ENCODE measurements at places on chromosomes 3 and 15.

- DNase-seq: no peak
Observed at GRCh38 chr3:133301731-133302130, 98.1 kb upstream of the BFSP2 start.

- no peak for DNase-seq
Observed at GRCh38 chr15:67030036-67030762, 35.2 kb upstream of the SMAD3 start.

GRCh38 chr3:188533172-188533571, 379.2 kb downstream of the LPP start:
- no peak for DNase-seq

DNA sequence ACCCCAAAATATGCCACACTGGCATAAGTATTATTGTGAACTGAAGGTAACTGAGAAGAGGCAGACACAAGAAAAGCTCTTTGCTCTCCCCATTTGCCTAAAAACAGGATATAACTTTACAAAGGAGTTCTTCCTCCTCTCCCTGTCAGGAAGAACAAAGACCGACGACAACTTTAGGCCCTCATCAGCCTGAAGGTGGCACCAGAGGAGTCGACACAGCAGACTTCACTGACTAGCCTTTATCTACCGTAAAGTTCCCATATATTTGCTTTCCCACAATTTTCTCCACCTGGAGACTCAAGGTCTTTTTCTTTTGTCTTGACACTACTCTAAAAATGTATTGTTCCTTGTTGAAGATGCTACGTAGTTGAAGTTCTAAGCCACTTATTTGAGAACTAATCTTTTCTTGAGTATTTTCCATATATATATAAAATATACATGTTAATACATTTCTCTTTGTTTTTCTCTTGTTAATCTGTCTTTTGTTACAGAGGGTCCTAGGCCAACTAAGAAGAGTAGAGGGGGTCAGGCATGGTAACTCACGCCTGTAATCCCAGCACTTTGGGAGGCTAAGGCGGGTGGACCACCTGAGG, 16.2 kb upstream of the XIRP1 start:
- peak; percentile 28 for DNase-seq

GRCh38 chr3:25483456-25483855, 55.4 kb downstream of the RARB start:
- DNase-seq: no peak

DNA sequence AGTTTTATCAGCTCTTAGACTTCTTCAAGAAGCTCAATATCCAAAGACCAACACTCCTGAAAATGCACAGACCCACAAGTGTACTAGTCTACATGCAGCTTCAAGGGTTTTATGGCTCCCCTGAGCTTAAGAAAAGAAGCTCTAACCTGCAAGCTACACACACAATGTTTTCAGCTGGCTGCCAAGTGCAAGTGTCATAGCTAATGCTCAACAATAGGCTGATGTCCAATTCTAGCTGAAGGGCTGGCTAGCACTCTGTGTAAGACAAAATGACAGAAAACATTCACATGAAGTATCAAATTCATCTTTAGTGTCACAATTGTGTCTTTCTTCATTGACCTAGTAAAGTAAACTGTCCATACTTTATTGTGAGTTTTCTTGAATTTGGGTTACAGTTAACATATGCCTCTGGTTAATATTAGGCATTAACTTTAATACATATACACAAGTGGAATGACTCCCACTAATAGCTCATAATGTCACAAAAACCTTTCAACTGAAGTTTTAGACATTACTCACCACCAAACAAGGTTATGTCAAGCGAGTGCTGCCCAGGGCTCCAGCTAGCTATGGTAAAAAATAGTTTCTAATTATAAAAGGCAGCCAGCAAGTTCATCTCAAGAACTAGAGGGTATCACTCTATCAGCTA, 15.1 kb downstream of the ABI3BP start:
- no peak for DNase-seq

DNA sequence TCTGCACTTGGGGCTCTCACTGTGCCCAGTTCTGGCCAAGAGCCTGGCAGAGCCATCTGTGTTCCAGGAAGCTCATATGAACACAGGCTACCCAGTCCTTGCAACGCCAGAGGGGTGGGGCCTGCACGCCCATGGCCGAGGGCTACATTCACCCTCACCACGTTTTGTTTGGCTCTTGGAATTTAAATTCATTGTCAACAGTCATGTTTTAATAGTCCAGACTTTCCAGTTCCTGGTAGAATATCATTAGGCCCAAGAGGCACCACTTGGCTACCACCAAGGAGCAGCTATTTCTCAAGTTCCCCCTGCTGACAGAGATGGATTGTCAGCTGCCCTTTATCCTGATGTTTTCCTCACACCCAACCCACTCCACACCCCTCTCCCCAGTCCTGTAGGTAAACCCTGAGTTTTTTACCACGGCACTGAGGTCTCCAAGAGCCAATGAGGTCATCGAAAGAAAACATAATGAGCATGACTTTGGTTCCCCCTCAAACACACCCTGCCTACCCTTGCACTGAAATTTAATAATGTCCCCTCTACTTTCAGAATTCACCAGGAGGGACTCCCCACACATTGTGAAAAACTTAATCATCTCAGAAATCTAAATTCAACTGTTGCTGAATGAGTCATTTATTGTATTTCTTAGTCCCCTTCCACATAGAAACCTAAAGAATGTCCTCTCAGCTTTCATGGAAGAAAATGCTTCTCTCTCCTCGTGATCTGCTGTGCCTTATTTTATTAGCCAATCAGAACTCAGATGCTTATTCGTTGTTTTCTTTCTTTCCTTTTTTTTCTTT, 125.1 kb downstream of the SHQ1 start:
- peak; percentile 38 for DNase-seq

GRCh38 chr3:140727886-140728285, 50.0 kb downstream of the TRIM42 start:
- DNase-seq: no peak

DNA sequence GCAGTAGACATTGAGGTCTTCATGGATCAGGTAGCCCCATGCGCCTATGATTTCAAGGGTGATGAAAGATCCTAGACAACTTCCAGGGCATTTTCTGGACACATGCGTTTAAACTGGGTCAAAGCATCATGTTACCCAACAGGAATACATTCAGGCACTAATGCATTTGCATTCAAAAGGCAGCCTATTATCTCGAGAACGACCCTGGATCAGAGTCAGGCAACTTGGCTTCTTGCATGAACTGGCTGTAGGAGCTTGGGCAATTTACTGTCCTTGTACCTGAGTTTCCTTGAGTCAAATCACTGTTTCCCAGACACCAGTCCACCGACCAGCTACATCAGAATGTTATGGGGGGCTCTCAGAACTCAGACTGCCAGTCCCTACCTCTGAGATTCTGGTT, 51.5 kb upstream of the CHST2 start:
- DNase-seq: no peak

- DNase-seq: no peak
Observed at GRCh38 chr3:71360764-71361163, 222.8 kb downstream of the FOXP1 start.

DNA sequence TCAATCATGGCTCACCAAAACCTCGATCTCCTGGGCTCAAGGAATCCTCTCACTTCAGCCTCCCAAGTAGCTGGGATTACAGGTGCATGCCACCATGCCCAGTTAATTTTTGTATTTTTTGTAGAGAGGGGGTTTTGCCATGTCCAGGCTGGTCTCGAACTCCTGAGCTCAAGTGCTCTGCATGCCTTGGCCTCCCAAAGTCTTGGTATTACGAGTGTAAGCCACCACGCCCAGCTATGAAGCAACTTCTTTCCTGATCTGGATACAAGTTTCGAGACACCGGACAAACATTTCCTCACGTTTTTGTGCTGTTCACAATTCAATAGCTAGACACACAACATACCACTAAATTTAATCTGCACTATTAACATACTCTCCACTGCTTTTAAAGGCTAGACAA, 3.4 kb upstream of the SYNM start:
- no peak for DNase-seq

- DNase-seq: no peak
Observed at GRCh38 chr3:78670746-78671145, 1097.1 kb downstream of the ROBO1 start.

GRCh38 chr15:88012233-88012632, 244.3 kb downstream of the NTRK3 start:
- DNase-seq: no peak

- DNase-seq: no peak
Observed at GRCh38 chr3:86880066-86880465, 110.9 kb downstream of the VGLL3 start.

- no peak for DNase-seq
Observed at GRCh38 chr3:25130724-25131520, 297.1 kb upstream of the RARB start.

DNA sequence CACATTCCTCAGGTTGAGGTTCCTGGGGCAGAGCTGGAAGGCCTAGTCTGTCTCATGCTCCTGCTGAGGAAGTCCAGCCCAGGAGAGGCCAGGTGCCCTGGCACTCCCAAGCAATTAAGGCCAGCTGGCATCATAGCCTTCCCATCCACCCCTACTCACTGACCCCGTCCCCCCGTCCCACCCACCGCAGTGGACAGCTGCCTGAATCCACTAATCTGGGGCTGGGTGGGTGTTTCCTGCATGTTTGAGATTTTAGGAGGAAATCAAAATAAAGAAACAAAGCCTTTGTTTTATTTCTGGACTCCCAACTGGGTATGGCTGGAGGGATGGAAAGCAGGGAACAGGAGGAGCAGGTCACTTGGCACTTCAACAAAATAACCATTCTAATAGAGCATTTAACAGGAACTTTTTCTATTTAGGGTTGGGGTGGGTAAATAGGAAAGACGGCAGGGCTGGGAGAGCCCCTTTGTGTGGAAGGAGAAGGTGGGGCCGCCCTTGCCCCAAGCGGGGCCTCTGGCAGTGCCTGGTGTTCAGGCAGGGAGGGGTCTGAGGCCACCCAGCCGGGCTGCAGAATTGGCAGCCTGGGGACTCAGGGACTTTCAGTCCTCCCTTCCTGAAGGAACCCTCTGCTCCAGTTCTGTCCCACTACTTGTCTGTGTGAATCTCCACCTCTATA, 8.5 kb downstream of the MRAS start:
- DNase-seq: no peak

DNA sequence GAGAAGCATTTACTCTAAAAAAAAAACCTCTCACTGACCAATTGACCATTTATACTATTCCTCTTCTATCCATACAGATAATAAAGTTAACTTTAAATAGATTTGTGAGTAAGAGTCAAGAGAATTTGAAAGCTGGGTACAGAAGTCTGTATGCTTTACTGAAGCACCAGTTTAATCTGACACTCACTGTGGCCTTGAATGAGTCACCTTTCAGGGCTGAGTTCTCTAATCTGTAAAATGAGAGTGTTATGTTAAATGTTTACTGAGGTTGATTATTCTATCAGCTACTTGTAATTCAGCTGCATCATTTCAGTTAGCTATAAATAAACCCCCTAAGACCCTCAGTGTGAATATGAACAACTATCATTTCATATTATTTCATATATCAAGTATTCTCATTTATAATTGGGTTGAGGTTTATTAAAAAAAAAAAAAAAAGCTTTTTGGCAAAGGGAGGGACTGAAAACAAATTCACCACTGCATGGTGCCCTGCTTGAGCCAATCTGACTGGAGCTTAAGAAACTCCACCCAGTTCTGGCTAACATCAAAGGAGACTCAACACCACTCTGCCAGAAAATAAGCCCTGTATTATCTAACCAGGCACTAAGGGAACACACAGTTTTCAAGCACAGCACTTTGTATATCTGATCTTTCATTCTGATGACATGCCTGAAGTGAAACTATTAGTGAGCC, 2.8 kb downstream of the MAP4 start:
- peak; percentile 59 for DNase-seq

GRCh38 chr15:91061997-91062396, 38.1 kb upstream of the SV2B start:
- no peak for DNase-seq

- DNase-seq: no peak
Observed at GRCh38 chr3:15750879-15751278, 46.9 kb downstream of the ANKRD28 start.

- DNase-seq: no peak
Observed at GRCh38 chr3:138850151-138850550, 15.4 kb upstream of the PIK3CB start.

- DNase-seq: no peak
Observed at GRCh38 chr3:20575146-20575545, 389.1 kb upstream of the SGO1 start.

DNA sequence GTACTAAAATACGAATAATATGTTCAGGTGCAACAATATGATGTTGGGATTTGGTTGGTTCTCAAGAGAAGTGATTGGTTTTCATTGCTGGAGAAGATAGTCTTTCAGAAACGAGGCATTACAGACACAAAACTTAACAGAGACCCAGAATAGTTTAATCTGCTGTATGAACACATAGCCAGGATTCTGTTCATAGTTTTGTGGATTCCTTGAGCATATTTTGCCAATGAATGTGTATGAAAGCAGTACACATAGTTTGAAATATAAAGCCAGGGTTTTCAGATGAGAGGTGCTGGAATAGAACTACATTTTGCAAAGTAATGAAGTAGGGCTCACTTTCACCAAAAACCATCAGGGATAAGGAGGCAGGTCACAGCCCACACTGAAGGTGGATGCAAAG, 5.7 kb upstream of the MCTP2 start:
- no peak for DNase-seq

DNA sequence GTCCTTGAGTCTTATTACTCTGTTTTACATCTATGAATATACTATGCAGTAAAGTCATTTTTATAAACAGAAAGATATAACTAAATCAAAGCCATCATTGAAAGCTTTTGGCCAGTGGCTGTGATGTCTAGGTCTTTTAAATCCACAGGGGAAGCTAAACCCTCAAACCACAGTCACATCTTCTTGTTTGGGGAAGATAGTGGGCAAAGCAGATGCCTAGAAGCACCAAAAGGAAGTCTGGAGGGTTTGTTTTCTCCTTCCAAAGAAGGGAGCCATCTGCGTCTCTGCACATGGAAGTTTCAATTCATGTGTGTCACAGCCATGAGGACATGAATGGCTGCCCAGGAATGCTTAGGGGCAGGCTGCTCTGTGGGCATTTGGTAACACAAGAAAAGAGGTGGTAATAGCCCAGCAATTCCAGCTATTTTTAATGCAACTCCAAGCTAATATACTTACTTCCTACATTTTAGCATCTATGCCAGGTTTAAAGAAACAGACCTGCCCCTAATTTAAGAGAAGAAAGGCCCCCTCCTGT, 322.2 kb downstream of the SLC9A9 start:
- no peak for DNase-seq

GRCh38 chr3:184688251-184688881, 23.5 kb downstream of the MAGEF1 start:
- DNase-seq: peak; percentile 82

DNA sequence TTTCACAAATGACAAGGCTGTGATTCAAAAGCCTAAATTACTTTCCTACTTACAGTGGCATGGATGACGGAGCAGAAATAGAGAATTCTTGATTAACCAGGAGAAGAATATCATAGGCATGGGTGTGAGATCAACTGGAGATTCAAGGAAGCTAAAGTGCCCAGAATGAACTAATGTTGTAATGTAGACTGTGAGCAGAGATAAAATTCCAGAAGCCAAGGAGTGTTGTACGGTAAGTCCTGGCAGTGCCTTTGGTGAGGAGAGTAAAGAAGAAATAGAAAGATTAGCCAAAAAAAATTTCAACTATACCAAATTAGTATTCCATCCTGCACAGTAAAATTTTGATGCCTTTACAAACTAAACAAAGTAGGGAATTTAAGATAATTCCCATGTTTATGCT, 75.9 kb downstream of the ZBTB20 start:
- DNase-seq: no peak
